Aortic smooth muscle cell (primary cell): ENCODE measurements at places on chromosomes 11 and 22. TPM values are rescaled to one million over a fixed set of nuclear protein-coding genes. Genes with fewer than 3 reads are reported as not detected.

The UBQLNL gene
- 0.12 and 0.13 TPM in 2 replicates for total RNA-seq

The CBX7 gene
- 6.2 and 8.2 TPM in 2 replicates for total RNA-seq

The RIBC2 gene
- 1.2 and 1.5 TPM in 2 replicates for total RNA-seq

The KIF18A gene
- total RNA-seq, result 7.8 and 13.9 TPM in 2 replicates

The OR4C11 gene
- not detected in 2 replicates for total RNA-seq

The DKK3 gene
- total RNA-seq, result 237 and 396 TPM in 2 replicates

The SELENOH gene
- total RNA-seq, result 61.3 and 74.1 TPM in 2 replicates

The TRIM49 gene
- not detected in 2 replicates for total RNA-seq

The CARD16 gene
- 15.3 and 17.0 TPM in 2 replicates for total RNA-seq

The APLNR gene
- 0.19 and 0.66 TPM in 2 replicates for total RNA-seq

The DNHD1 gene
- 5.3 and 7.2 TPM in 2 replicates for total RNA-seq

The SLC37A2 gene
- 0.06 and 0.13 TPM in 2 replicates for total RNA-seq

The UPB1 gene
- total RNA-seq, result 0.12 and 0.13 TPM in 2 replicates

The NAALAD2 gene
- 0.13 and 0.37 TPM in 2 replicates for total RNA-seq

The MPZL3 gene
- total RNA-seq, result 0.19 and 0.66 TPM in 2 replicates

The ARRB1 gene
- 8.6 and 15.5 TPM in 2 replicates for total RNA-seq

The OR52I2 gene
- total RNA-seq, result not detected in 2 replicates

The RGL4 gene
- not detected in 2 replicates for total RNA-seq

The IL17REL gene
- total RNA-seq, result not detected in 2 replicates

The GTSE1 gene
- total RNA-seq, result 3.3 and 5.4 TPM in 2 replicates

The MMP13 gene
- not detected in 2 replicates for total RNA-seq

The UCP3 gene
- total RNA-seq, result 0.26 and 0.44 TPM in 2 replicates

The IRAG1 gene
- 25.0 and 73.2 TPM in 2 replicates for total RNA-seq

The MYBPC3 gene
- not detected in 2 replicates for total RNA-seq

The FXYD6 gene
- 0.19 TPM in 1 of 2 replicates, not detected in the other for total RNA-seq

The PRDM11 gene
- total RNA-seq, result 3.8 and 4.0 TPM in 2 replicates

The SLC6A5 gene
- total RNA-seq, result not detected in 2 replicates

The ZNF215 gene
- total RNA-seq, result 2.5 and 4.0 TPM in 2 replicates

The CLCF1 gene
- total RNA-seq, result 4.7 and 7.7 TPM in 2 replicates
